NCI-H1436 treated with DMSO at 0.1 percent for 48 hours (cell line): ENCODE measurements at places on chromosomes 3 and 15.

GRCh38 chr3:153372326-153372725, 210.3 kb downstream of the RAP2B start:
- no peak for DNase-seq

GRCh38 chr3:23685541-23686258, 120.1 kb upstream of the UBE2E1 start:
- no peak for DNase-seq

DNA sequence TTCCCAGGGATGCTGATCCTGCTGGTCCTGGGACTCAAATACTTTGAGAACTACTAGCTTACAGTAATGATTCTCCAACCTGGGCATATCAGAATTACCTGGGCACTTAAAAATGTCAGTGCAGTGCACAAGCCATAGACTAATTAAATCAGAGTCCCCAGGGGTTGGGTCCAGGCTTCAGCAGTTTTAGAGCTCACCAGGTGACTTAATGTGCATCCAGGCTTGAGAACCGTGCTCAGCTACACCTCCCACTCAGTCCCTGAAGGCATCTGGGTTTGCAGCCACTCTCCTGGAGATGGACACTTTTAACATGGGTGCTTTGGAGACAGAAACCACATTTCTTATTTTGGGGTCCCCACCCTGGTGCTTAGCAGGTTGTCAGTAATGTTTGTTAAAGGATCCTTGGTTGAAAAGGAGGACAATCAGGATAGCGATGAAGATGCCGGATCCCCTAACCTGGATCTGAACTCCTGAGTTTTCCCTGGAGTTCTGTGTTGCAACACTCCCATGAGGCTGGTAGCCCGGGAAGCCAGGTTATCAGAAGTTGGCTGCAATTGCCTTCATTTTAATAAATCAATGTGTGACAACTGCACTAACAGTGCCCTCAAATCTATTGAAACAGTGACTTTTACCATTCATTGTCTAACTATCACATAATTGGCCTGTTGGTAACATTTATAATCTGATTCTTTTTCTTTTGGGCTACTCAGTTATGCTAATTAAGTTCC, 48.1 kb downstream of the BFSP2 start:
- peak; percentile 79 for DNase-seq

DNA sequence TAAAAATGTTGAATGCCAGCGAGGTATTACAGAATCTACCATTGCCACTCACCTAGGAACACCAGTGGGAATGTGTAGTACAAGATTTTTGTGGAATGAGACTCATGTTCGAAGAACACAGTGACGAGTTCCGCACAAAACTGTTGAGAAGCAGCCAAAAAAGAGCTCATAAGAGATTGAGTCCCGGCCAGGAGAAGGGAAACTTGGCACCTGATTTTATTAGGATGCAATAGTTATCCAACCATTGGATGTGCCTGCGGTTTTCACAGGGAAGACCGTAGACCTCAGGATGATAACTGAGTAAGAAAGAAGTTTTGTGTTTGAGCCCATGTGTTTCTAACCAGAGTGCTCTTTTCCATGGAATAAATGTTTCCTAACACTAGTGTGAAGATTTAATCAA, 88.9 kb downstream of the PTPRG start:
- DNase-seq = no peak

DNA sequence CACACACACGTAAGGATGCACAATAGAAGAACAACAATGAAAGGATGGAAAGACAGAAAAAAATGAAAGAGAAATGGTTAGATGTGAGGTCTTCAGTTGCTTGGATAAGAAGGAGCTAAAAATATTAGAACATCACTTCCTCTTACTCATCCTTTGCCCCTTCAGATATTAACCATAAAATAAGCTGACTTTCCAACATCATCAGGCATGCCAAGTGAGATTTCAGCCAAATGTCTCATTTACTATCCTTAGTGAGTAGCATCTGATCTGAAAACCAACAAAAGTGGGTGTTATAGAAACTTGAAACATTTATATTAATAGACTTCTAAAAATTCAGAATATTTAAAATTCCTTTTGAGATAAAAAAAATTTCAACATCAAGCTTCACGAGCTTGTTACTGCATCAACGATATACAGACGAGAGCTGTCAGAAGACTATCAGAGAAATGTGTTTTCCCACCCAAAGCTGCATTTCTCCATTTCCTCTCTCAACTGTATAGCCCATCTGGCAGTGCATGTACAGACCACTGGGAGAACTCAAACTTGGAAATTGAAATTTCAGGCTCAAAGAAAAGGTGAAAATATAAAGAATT, 25.4 kb upstream of the LSAMP start:
- no peak for DNase-seq

DNA sequence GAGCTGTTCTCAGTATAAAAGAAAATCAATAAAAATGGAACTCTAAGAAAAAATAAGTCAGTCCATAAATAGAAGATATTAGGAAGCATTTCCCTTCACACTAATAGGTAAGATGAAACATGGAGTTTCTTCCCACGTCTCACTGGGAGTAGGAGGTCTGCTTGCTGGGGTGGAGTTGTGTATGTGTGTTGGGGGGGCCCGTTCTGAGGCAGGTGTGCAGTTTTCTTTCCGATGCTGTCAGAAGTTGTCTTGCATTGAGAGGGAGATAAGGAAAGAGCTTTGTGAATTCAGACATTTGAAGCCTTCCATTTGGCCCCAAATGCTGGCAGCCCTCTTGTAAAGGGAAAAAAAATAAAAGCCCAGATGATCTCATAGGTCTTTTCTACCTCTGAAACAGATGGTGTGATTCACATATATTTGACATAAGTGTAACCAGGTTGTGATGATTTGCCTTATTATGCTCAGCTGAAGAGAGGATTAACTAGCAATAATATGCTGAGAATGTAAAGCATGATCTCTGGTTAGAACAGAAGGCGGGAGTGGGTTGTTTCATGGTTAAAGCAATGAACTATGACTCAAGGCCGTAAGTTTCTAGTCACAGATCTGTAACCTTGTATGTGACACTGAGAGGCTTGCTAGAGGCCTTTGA, 8.8 kb downstream of the RASGRP1 start:
- no peak for DNase-seq

- no peak for DNase-seq
These were observed 47.1 kb downstream of the RYR3 start for GRCh38 chr15:33357845-33358244.

DNA sequence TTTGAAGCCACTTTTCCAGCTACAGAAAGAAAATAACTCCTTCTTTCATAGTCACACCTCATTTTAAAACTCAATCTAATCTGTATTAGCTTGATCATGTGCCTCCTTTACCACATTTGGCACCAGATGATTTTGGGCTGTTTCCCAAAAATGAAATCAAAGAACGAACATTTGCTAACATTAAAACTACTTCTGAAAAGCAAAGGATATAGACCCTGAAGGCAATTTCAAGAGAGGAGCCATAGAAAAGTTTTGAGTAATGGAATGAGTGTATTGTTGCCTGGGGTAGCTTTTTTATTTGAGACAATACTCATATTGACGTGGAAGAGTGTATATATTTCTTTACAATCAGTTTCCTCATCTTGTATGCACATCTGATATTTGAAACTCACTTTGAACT, 152.8 kb upstream of the TBL1XR1 start:
- DNase-seq = no peak

GRCh38 chr3:134896141-134896540, 101.1 kb downstream of the EPHB1 start:
- no peak for DNase-seq

GRCh38 chr3:31687020-31687802, 154.5 kb downstream of the STT3B start:
- DNase-seq = no peak

DNA sequence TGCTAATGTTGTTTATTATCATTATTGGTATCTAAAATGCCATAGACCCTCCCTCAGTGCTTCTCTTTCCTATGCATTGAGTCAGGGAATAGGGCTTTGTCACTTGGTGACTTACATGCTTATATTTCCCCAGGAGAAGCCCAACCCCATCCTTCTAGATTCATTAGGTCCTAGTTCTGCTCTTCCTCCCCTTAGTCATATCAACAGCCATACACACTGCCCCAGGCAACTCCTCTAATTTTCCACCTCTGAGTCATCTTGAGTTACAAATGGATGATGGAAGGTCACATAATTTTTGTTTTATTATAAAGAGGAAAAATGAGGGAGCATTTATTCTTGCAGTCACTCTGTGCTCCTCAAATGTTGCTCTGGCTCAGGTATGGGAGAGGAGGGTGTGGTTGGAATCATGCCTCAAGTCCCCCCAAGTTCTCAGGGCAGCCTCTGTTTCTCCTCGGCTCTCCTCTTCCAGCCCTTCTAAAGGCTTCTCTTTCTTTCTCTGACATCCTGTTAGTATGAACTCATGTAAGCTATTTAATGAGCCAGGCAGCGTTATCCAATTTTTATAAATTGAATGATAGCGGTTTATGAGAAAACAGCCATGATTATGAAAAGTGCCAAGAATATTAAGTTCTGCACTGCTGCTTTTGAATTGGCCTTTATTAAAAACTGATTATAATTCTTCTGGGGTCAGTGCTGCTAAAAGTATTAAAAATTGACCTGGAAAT, 45.6 kb upstream of the FSTL1 start:
- DNase-seq = no peak

DNA sequence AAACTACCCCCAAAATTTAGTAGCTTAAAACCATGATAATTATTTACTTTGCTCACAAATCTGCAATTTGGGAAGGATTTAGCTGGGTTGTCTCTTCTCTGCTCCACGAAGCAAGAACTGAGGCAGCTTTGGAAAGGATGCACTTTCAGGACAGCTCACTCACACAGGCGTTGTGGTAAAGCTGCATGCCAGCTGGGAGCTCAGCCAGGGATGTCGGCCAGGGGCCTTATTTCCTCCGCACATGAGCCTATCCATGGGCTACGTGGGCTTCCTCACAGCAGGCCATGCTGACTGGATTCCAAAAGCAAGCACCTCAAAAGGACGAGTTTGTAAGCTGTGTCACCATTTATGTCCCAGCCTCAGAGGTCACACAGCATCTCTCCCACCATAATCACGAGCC, 301.3 kb upstream of the IGF1R start:
- no peak for DNase-seq
